KBM-7 (cell line): ENCODE measurements at places on chromosomes 2 and 18.

GRCh38 chr18:48304906-48305693 lies 104.1 kb downstream of the ZBTB7C start:
- no peak for DNase-seq

GRCh38 chr2:14530506-14530905 lies 102.0 kb upstream of the LRATD1 start:
- DNase-seq = no peak

DNA sequence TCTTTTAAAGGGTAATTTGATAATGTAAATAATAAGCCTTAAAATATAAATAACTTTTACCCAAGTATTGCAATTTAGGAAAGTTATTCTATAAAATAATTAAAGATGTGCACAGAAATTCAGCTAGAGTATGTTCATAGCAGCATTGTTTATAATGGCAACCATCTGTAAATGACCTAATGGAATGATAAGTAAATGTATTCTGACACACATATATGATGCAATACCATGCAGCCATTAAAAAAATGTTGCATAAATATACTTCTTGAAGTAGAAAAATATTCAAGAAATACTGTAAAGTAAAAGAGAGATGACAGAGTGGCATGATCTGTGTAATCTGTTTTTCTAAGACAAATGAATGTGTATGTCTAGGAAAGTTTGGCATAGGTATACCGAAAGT lies 545.7 kb downstream of the ZEB2 start:
- no peak for DNase-seq

DNA sequence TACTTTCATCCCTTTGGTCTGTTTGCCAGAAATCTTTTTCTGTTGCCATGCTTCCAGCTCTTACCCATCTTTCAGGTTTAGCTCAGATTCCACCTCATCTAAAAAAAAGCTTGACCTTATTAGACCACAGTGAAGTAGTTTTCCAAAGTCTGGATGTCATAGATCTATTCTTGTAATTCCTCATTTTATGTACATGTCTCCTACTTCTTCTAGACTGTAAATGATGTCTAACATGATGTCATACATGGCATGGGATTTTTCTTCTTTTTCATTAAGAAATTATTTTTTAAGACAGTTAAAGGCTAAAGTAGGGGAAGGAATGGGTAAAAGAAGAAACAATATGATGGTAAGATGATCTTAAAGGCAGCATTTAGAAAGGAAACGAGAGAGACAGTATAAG lies 11.3 kb downstream of the GLS start:
- no peak for DNase-seq

GRCh38 chr2:46134531-46135227 lies 162.5 kb upstream of the EPAS1 start:
- DNase-seq = no peak

GRCh38 chr2:210860276-210860675 lies 303.9 kb downstream of the CPS1 start:
- no peak for DNase-seq

GRCh38 chr2:240140920-240141319 lies 462 bp upstream of the OTOS start:
- DNase-seq = no peak

GRCh38 chr2:46771309-46771708 lies 144.3 kb downstream of the MCFD2 start:
- DNase-seq = no peak

DNA sequence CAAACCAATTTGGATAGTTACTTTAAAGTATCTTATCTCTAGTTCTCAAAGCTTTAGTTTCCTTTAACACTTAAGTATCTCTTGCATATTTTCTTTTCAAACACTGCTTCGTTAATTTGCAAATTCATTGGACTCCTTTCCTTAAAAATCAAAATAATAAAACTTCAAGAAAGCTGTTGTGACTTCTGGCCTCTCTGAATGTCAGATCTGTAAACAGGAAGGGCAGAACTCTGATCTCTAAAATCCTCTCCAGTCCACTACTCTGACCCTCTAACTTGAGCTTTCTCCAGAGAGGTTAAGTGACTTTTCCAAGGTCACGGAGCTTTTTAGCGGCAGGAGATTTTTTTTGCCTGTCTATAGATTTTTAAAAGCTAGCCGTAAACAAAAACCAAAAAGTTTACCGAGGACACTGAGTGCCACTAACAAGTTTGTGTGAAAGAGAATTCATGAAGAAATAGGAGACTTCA lies 155.5 kb downstream of the TGIF1 start:
- no peak for DNase-seq

- DNase-seq = no peak
Observed at GRCh38 chr18:42187611-42188380, 232.8 kb downstream of the PIK3C3 start.

GRCh38 chr2:213846856-213847255 lies 562.6 kb downstream of the SPAG16 start:
- no peak for DNase-seq

DNA sequence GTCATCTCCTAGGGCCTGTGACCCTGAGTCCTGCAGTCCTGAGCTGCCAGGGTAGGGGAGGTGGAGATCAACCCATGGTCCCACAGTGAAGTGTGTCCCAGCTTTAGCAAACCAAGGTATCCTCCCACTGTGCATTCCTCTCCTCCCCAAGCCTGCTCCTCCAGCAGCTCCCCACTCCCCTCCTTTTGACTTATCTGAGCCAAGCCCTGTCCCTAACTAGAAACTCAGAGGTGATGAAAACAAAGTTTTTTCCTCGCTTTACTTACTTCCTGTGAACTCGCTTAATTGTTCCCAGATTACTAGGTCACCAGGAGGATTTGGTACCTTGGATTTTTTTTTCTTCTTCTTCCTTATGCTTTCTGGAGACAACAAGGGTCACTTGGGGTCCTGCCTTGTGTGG lies 80.8 kb downstream of the EHD3 start:
- no peak for DNase-seq

DNA sequence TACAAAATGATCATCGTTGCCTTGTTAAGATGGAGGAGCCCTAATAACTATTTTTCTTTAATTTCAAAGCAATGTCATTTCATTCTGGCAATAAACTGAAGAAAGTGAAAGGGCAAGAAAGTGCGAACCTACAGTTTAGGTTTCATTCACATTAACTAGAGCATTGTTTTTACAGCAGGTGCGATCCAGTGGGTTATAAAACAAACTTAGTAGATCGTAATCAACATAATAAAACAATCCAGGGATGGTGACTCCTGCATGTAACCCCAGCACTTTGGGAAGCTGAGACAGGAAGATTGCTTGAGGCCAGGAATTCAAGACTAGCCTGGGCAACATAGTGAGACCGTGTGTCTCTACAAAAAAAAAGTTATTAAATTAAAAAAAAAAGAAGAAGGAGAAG lies 51.1 kb downstream of the AP1S3 start:
- DNase-seq = no peak

DNA sequence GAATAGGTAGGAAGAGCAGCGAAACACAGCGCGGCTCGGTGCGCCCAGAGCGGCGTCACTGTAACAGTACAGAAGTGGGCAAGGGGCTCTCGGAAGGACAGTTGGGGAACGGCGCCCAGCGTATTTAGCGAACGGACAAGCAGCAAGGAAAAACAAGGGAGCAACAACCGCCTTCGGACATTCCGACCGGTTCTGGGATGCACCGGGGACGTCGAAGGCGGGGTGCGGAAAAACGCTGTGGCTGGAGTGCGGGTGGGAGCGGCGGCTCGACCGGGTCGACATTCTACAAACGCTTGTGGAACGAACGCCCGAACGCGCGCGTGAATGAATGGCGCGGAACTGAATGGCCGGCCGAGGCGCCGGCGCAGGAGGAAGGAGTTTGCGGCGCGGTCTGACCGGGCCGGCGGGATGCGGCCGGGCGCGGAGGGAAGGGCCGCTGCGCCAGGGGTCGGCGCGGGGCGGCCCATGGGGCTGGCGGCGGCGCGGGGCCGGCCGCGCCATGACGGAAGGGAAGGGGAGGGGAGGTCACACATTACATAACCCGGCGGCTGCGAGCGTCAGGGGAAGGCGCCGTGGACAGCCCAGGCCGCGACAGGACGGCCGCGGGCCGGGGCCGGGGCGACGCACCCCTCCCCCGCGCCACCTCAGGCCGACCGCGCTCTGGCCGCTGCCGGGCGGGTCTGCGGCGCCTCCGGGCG lies 605 bp downstream of the REV1 start:
- no peak for DNase-seq

GRCh38 chr2:8496079-8496478 lies 185.8 kb upstream of the ID2 start:
- no peak for DNase-seq

DNA sequence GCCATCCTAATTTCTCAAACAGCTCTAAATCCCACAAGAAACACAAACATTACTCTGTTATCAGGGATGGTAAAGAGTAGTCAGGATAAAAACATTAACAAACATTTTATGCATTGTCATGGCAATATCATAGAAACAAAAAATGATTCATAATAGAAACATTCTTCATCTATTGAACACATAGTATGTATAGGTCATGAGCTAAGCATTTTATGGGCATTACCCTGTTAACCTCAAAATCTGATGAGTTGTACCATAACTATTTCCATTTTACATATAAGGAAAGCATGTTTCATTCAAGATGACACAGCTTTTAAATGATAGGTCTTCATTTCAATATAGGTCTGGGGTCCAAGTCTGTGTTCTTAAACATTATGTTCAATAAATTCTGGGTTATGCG lies 344.9 kb downstream of the RND3 start:
- DNase-seq = no peak

DNA sequence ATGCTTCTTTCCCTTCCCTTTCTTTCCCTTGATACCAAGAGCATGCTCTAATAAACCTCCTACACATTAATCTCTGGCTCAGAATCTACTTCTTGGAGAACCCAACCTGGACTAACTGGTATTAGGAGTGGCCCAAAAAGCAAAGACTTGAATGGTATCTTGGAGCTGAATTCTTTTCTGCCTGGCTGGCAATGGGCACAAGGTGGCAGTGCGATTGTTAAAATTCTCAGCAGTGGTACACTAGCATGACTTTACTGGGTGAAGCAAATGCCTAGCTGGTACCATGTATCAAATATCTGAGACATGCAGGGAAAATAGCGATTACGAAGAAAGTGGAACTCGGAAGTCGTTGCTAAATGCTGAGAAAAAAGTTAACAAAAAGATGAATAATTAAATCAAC lies 376.1 kb downstream of the XIRP2 start:
- no peak for DNase-seq

- DNase-seq = no peak
Observed at GRCh38 chr2:45320956-45321355, 290.1 kb downstream of the SRBD1 start.
